CD4-positive, alpha-beta T cell treated with Interleukin-4 for 4 hours (primary cell): ENCODE measurements at places on chromosomes 5 and 9.

DNA sequence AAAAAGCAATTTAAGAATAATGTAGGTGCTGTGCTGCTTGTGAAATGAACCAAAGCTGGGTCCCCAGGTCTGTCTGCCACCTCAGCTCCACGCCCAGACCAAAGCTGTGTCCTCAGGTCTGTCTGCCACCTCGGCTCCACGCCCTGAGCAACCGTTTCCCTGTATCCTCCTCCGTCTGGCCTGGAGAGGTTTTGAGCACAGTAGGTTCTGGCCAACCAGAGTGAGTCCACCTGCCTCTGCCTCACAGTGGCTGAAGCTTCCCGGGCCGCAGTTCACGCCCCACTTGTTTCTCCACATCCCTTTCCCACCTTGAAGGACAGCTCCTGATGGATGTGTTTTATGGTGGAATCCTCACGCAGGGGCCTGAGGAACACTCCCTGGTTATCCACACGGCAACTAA is 120.5 kb downstream of the ADAMTS2 start:
- DNase-seq: no peak

DNA sequence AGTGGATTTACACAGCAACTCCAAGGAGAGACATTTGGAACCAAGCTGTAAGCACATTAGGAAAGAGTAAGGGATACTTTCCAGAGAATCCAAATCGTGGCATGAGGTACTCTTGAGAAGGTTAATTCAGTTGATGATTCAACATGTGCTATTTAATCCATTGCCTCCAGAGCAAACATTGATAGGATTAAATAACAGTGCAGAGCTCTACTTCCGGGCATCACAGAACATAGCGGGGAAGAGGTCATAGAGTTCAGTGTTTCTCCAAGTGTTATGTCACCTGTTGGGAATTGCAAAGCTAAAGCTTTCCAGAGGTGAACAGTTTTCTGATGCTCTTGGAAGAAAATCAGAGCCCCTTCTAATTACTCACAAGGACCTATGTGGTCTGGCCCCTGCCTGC is 127.5 kb downstream of the PPP2R2B start:
- no peak for DNase-seq

GRCh38 chr5:55517804-55518203 is 17.0 kb downstream of the PLPP1 start:
- no peak for DNase-seq

DNA sequence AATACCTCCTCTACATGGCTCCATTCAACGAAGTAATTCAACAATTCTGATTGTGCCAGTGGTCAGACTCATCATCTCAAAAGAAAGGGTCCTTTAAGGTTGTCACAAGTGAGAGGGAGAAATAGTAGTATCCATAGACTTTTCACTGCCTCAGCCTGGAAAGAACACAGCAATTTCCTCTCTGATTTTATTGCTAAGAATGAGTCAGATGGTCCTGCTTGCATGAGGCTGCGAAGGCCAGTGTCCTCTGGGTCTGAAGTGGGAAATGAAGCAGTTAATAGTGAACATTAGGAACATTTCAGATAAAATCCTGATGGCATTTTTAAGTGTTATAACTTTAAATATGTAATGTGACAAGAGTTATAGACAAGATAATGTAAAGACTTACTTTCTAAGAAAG is 979.0 kb downstream of the EFNA5 start:
- DNase-seq: no peak

DNA sequence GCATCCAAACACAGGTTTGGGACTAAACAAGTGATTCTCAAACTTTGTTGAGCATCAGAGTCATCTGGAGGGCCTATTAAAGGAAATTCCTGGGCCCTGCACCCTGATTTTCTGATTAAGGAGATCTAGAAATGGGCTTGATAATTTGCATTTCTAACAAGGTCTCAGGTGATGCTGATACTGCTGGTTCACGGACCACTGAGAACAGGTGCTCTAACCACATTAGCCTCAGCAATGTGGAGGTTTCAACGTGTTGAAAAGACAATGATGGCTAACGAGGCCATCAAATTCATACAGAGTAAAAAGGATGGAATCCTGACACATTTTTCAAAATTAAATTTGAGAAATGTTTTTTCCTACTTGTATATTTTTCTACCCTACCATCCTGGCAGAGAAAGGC is 172.1 kb downstream of the TSSK1B start:
- no peak for DNase-seq

DNA sequence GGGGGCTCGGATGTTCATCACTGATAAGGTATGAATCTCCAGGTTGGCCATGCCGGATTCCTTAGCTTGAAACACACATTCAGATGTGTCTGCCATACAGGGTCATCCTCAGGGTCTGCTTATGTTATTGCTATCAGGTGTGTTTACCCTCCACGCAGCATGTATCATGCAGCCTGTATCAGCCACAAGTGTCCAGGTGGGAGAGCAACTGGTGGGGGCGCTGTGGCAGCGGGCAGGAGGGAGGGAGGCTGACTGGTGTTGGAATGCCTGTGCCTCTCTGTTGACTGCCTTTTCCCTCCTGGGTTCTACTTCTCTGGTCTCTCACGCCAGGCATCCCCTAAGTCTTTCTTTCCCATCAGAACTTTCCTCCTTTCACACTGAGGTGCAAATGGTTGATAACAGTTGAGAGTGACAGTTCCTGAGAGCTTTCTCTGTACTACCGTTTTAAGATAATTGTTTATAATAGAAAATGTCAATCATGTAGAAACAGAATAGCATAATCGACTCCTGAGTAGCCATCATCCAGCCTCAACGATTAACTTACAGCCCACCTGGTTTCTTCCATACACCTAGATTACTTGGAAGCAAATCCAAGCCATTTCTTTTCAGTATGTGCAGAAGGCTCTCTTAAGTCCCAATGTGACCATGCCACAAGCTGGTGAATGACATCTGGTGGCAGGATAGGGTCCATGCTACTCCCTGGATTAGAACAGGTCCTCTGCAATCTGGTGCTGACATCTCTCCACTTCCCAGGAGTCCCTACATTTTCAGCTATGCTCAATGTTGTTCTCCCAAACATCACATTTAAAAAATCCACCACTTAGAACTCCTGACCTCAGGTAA is 86.6 kb downstream of the ACER2 start:
- no peak for DNase-seq

DNA sequence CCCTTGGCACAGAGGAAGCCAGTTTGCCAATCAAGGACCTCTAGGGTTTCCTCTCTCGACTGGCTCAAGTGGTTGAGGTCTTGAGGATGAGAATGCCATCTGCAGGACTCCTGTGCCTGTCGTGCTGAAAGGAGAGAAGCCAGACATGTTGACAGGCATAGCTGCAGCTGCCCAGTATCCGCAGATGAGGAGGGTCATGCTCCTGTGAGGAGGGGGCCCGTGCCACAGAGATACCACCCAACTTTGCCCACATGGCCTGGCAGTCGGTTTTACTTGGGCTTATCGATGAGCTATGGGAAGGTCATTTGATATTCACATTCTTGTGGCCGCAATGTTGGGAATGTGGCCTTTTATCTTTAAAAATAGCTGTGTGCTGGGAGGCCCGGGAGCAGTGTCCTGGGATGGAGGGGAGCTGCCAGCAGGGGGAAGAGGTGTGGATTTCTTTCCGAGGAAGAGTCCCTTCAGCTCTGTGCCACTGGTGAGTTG is 17.4 kb downstream of the FRMPD1 start:
- DNase-seq: no peak

- DNase-seq: no peak
These were observed 216.1 kb upstream of the WWC1 start for GRCh38 chr5:168075387-168075786.

DNA sequence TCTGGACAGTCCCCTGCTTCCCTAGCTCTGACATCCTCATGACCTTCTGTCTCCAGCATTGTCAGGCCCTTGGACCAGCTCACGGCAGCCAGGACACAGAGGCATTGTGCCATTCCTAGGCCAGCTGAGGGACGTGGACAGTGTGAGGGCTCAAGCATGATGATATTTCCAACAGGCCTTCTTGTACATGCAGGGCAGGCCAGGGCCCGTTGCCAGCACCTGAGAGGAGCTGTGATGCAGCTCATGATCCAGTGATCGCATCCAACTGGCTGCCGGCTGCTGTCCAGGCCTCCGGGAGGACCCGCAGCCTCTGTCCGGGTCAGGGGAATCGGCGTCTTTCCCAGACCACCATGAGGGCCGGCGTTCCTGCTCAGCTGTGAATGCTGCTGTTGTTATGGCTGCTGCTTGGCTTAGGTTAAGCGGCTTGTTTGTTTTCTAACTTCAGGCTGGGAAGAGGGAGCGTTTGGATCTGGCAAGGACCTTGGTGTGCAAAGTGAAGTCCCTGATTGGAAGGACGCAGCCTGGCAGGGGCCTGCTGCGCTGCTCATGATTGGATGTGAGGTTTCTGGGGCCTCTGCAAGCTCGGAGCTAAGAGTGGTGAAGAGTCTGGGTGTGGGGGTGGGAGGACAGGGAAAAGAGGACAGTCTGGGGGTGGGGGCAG is 53.8 kb downstream of the PDZD2 start:
- no peak for DNase-seq

DNA sequence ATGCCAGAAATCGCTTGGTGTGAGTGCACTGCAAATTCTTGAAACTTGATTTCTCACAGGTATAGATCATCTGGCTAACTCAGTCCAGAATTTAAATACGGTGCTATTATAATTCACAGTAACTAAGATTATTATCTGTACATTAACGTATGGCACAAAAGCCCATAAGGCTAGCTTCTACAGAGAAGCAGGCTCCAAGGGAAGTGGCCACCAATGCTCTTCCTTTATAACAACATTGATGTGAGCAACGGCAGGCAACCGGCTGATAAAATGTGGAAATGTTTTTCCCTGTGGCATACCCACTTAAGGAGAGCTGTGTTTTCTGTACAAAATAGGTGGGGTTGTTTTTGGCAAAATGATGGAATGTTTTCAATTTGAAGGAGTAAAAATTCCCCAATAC is 35.7 kb downstream of the SEMA4D start:
- no peak for DNase-seq

GRCh38 chr9:114382699-114383520 is 4.9 kb downstream of the AKNA start:
- DNase-seq: peak; percentile 87

GRCh38 chr5:28249771-28250415 is 1211.5 kb upstream of the CDH9 start:
- no peak for DNase-seq

- DNase-seq: no peak
These were observed 348.8 kb downstream of the TRPM3 start for GRCh38 chr9:70772601-70773000.

DNA sequence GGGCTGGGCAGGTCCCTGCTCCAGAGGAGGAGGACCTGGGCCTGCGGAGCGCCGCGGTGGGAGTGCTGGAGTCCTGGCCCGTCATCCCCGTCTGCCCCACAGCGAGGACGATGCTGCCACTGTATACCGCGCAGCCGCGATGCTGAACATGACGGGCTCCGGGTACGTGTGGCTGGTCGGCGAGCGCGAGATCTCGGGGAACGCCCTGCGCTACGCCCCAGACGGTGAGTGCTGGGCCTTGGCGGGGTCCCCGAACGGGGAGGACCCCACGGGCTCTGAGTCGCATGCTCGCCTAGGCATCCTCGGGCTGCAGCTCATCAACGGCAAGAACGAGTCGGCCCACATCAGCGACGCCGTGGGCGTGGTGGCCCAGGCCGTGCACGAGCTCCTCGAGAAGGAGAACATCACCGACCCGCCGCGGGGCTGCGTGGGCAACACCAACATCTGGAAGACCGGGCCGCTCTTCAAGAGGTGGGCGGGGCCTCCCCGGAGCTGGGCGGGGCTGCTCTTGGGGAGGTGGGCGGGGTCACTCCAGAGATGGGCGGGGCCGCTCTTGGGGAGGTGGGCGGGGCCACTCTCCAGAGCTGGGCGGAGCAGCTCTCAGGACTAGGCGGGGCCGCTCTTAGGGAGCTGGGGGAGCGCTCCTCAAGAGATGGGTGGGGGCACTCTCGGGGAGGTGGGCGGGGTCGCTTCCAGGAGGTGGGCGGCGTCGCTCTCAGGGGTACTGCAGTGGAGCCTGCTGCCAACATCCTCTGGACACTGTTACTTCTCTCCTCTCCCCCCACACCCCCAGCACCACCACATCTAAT is 13.1 kb downstream of the LRRC26 start:
- peak; percentile 29 for DNase-seq

GRCh38 chr9:742914-743589 is 98.4 kb upstream of the DMRT1 start:
- no peak for DNase-seq

DNA sequence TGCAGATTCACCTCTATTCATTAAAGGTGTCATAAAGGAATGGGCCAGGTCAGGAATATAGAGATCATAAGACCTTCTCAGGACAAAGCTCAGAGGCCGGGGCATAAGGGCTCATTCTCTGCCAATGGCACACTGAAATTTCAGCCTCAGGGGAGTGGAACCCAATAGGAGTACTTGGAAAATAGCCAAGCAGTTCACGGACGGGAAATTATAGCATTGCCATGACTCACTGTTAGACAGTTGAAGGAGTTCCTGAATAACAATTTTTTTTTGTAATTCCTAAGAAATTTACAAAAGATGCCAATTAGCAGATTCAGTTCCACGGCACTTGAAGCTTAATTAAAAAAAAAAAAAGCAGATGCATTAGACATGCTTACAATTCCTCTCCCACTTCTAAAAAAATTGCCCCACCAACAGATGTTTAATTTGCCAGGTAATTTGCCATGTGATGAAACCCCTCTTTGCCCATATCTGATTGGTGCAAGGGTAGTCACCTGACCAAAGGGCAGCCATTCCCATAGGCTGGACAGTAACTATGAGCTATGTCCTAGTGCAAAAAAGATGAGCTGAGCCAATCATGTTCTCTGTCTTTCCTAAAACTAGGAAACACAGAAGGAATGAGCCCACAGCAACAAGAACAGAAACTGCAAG is 58.6 kb downstream of the PTCD2 start:
- DNase-seq: no peak
